ENCODE measurements at places on chromosomes 5 and 9. TPM values are rescaled to one million over a fixed set of nuclear protein-coding genes. Genes with fewer than 3 reads are reported as not detected.

Gene IL4
- total RNA-seq: not detected

Gene TMOD1
- total RNA-seq: 11.3 TPM

Gene FAF2
- total RNA-seq: 35.1 TPM

DNA sequence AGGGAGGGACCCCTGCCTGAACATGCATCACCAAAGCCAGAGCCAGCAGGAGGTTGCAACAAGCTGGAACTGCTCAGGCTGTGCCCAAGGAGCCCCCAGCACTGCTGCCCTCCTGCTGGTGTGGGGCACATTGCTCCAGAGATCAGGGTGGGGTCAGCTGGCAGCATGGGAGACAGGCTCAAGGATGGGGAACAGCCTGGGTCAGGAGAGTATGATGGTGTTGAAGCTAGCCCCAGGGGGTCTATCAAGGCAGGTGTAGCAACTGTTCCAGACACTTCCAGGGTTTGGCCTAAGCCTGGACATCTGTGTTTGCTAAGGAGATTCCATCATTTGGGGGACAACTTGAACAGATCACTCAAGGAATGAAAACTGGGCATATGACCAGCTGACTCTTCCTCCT lies 133.1 kb downstream of the ATPSCKMT start:
- H3K4me3 ChIP-seq: no peak overlapping the region
- no peak for DNase-seq
- no peaks in the 10 kb centered on the region for H3K4me1 ChIP-seq
- no peaks in the 10 kb centered on the region for H3K27me3 ChIP-seq
- H3K36me3 ChIP-seq: no peaks in the 10 kb centered on the region

DNA sequence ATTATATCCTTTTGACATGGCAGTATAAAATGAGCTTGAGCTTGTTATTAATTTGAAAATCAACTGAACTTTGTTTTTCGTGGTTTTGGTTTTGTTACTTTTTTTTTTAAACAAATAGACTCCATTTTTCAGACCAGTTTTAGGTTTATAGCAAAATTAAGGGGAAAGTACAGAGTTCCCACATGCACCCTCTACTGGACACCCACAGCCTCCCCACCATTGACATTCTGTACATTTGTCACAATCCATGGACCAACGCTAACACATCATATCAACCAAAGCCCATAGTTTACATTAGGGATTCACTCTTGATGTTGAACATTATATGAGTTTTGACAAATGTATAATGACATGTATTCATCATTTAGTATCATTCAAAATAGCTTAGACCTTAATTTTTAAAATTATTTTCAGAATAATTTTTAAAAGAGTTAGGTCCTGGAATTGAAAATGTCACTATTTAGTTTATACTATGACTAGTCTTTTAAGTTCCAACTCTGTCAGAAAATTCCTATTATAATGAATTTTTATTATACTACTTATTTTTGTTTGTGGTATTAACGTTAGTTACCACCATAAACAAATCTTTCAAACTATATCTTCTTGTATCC lies 35.3 kb upstream of the JMY start:
- no peaks in the 10 kb centered on the region for H3K4me1 ChIP-seq
- H3K27ac ChIP-seq: no peak overlapping the region
- DNase-seq: no peak
- H3K27me3 ChIP-seq: no peaks in the 10 kb centered on the region

DNA sequence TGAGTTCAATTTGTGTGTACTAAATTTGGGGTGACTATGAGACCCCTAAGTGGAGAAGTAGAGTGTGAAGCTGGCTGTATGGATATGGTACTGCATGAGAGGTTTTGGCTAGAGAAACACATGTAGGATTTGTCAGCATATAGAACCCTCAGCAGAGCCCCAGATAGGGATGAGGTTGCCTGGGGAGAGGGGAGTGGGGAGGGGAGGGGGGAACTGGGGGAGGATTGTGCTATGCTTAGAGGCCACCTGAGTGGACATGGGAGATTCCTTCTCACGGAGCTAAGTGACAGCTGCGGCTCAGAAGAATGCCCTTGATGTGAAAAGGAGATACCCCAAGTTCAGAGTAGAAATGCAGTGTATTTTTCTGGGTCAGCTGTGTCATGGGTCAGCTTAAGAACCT lies 11.2 kb downstream of the SLC22A5 start:
- peak; percentile 11 for DNase-seq
- H3K36me3 ChIP-seq: peaks cover 4% of the 10 kb centered on the region
- no peaks in the 10 kb centered on the region for H3K27me3 ChIP-seq
- no peak overlapping the region for H3K27ac ChIP-seq
- H3K4me3 ChIP-seq: no peak overlapping the region

- no peak overlapping the region for H3K4me3 ChIP-seq
- DNase-seq: no peak
- no peaks in the 10 kb centered on the region for H3K36me3 ChIP-seq
- H3K27me3 ChIP-seq: no peaks in the 10 kb centered on the region
These were observed 101.9 kb downstream of the F2RL2 start for GRCh38 chr5:76521240-76521758.

DNA sequence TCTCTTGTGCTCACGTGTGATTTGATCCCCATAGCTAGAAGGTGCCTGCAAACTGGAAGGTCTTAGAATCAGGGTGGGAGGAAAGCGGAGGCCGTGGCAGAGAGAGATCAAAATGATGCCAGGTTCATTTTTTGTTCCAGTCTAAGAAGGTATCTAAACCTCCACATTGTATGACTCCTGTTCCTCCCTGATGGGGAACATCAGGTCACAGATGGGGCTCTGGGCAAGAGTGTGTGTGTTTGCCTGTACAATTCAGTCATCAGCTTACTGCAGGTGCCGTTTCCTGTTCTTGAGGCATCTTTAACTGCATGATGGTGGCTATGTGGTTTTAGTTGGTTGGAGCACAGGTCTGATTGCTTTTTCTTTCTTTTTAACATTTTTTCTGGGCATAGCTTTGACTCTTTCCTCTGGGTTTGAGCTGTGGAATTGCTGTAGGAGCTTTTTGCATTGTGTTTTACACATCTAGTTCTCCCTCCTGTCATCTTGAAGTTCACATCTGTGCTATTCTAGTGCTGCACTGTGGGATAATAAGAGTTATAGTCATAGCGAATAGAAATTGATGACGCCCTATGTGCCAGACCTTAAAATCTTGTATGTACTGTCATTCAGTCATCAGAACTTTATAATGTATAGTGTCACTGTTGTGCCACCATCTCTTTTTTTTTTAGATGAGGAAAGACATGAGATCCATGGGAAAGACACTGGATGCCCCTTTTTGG lies 30.8 kb downstream of the ARHGAP26 start:
- H3K27ac ChIP-seq: peak overlapping the region; percentile 31
- no peak overlapping the region for H3K4me3 ChIP-seq
- H3K36me3 ChIP-seq: no peaks in the 10 kb centered on the region
- H3K27me3 ChIP-seq: no peaks in the 10 kb centered on the region
- no peak for DNase-seq

DNA sequence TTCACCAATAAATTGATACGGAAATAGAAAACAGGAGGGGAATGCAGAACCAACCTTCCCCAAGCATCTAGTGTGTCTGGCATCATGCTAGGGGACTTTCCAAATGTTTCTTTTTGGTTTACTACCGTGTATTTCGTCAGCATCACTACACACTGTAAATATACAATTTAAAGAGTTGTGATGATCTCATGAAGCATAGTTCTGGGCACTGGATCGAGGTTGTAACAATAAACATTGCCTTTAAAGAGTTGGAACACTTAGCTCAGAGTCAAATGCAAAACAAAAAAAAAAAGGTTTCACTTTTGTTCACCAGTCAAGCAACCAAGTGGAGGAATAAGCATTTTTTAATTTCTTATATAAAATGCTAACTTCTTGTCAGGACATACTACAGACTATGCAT lies 2.9 kb upstream of the SCAI start:
- peaks cover 9% of the 10 kb centered on the region for H3K4me1 ChIP-seq
- no peak overlapping the region for H3K27ac ChIP-seq
- H3K4me3 ChIP-seq: no peak overlapping the region
- no peaks in the 10 kb centered on the region for H3K27me3 ChIP-seq

DNA sequence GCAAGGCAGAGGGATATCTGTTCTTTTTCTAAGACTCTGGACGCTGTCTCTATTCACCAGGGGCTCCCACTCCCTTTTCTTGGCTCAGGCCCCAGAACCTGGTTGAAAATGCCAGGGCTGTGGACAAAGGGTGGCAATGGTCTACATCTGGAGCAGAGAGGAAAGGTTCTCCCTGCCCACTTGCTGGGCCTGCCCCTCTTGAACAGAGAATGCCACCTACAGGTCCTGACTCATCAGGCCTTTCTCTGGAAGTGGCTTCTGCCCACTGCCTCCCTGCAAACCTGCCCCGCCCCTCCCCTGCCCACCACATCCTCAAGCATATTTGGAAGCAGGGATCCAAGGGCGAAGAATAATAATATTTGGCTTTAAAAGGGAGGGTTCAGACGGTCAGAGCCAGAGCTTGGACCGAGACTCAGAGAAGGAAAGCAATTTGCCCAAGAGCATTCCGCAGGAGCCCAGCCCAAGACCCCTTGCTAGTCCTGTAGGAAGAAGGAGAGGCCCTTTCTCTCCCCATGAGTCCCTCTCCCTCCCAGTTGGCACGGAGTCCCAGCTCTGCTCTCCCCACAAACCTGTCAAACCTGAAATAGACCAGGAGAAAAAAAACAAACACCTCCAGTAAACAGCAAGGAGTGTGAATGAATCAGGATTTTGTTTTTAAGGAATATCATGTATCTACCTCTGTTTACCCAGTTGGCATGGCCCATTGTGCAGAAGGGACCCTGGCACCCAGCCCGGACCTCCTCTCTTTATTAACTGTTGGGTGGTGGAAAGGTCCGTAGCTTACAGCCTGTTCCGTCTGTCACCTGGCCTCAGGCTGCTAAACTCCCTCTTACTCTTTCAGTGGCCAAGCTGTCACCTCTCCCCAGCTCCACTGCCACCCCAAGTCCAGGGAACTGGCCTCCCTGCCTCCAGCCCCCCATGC lies 37.7 kb upstream of the STXBP1 start:
- H3K36me3 ChIP-seq: no peaks in the 10 kb centered on the region
- peak overlapping the region; percentile 80 for H3K27ac ChIP-seq
- H3K27me3 ChIP-seq: no peaks in the 10 kb centered on the region

DNA sequence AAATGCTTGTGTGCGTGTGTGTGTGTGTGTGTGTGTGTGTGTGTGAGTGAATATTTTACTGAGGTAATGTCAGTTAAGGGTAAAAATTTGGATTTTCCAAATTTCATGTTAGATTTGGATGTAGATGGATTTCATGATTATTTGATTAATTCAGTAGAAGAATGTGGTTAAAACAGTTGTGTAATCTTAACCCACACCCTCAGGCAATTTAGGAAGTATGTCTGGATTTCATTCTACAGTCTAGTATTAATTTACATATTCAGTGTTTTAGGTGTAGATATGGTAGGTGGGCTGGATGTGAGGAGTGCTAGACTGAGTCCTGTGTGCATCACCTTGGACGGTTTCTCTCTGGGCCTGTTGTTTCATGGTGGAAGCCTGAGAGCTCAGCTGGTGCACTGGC lies 99.1 kb upstream of the CKMT2 start:
- H3K4me3 ChIP-seq: no peak overlapping the region
- no peak for DNase-seq
- H3K4me1 ChIP-seq: no peaks in the 10 kb centered on the region
- no peaks in the 10 kb centered on the region for H3K36me3 ChIP-seq
- H3K27ac ChIP-seq: no peak overlapping the region
- no peaks in the 10 kb centered on the region for H3K27me3 ChIP-seq

DNA sequence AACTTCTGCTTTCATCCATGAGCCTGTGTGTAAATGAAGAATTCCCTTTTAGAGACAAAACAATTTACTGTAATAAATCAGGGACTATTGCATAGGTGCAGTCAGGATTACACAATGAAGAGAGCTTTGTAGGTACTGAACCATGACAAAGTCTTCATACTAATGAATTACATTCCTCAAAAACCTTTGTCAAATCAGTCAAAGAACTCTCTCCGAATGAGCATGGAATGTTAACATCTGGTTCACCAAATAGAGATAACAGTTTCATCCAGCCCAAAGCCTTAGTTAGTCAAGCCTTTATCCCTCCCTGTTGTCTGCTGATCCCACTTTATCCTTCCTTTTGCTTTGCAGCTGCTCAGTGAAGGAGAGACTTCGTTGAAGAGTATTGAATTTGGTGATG lies 62.9 kb upstream of the DMRTA1 start:
- no peak overlapping the region for H3K4me3 ChIP-seq
- H3K36me3 ChIP-seq: no peaks in the 10 kb centered on the region
- no peaks in the 10 kb centered on the region for H3K4me1 ChIP-seq
- DNase-seq: no peak
- no peak overlapping the region for H3K27ac ChIP-seq
- no peaks in the 10 kb centered on the region for H3K27me3 ChIP-seq

DNA sequence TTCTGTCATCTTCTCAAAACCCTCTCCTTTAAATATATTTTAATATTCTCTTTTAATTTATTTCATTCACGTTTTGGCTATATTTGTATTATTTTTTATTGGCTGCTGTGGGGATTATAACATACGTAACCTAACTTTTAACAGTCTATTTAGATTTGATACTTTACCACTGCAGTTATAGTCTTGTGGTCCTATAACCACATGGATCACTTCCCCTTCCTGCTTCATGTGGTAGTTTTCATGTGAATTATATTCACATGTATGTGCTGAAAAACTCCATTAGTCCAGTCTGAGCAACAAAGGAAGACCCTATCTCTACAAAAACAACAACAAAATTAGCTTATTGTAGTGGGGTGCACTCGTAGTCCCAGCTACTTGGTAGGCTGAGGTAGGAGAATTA lies 34.3 kb downstream of the CENPP start:
- no peaks in the 10 kb centered on the region for H3K4me1 ChIP-seq
- no peak for DNase-seq
- no peaks in the 10 kb centered on the region for H3K36me3 ChIP-seq
- no peaks in the 10 kb centered on the region for H3K27me3 ChIP-seq
- H3K27ac ChIP-seq: no peak overlapping the region

DNA sequence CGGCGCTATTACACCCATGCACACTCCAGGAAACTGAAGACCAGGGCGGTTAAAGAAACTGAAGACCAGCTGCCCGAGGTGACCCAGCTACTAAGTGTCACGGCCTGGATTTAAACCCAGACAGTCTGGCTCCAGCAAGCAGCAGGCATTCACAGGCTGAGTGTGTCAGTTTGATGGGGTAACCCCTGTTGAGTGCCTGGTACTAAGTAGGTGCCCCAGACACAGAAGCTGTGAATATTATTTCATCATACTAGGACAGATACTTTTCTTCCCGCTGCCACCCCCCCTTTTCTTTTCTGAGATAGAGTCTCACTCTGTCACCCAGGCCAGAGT lies 7.3 kb downstream of the ENG start:
- peaks cover 44% of the 10 kb centered on the region for H3K4me1 ChIP-seq
- peaks cover 21% of the 10 kb centered on the region for H3K36me3 ChIP-seq
- H3K27ac ChIP-seq: peak overlapping the region; percentile 56
- H3K4me3 ChIP-seq: peak overlapping the region; percentile 3

GRCh38 chr5:134938030-134938429 lies 29.7 kb upstream of the CATSPER3 start:
- H3K4me1 ChIP-seq: no peaks in the 10 kb centered on the region
- peaks cover 4% of the 10 kb centered on the region for H3K36me3 ChIP-seq
- H3K27ac ChIP-seq: no peak overlapping the region
- H3K4me3 ChIP-seq: no peak overlapping the region
- DNase-seq: no peak
- H3K27me3 ChIP-seq: no peaks in the 10 kb centered on the region
